IMR-90 (cell line): ENCODE measurements at places on chromosomes 5 and 9.

DNA sequence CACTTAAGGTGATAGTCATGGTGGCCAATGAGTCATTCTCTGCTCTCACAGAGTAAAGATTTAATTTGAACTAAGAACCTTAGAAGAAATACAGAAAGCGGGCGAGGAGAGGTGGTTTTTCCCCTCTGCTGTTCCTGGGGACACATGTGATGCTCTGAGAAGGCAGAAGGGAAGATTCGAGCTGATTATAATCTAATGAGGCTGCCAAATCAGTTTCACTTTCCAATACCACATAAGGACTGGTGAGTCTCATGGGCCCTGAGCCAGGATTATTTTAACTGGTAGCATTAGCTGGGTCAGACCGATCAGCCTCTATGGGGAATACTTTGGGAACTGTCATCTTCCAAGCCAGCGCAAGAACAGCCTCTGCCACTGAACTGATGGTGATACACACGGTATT is 116.5 kb downstream of the SLC1A3 start:
- DNase-seq: peak; percentile 10

- no peak for DNase-seq
These were observed 3.6 kb upstream of the TSPAN17 start for GRCh38 chr5:176643491-176644219.

DNA sequence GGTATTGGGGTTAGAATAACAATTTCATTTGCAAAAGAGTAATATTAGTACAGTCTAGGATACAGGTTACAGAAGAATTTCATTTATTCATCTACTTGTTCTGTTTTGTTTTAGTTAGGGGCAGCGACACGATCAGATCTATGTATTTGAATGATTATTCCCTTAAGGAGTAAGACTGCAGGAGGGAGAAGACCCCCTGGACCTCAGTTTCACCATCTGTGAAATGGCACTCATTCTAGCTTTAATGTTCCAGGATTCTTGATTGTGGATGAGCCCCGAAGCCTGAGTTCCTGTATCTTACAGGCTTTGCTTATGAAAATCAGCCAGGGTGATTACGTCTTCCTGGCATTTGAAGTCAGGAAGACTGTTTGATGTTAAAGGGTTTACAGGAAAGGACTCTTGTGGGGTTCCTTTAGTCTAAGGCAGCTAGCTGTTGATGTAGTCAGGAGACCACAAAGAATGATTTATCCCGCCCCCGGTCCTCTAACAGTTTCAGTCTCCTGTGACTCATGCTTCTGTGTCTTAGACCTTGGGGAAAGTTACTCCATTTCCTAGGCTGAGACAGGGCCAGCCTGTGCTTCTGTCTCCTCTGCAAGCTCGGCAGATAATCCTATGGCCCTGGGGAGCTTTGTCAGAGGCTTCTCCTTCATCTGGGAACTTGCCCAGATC is 11.5 kb downstream of the SMIM3 start:
- peak; percentile 99 for DNase-seq

DNA sequence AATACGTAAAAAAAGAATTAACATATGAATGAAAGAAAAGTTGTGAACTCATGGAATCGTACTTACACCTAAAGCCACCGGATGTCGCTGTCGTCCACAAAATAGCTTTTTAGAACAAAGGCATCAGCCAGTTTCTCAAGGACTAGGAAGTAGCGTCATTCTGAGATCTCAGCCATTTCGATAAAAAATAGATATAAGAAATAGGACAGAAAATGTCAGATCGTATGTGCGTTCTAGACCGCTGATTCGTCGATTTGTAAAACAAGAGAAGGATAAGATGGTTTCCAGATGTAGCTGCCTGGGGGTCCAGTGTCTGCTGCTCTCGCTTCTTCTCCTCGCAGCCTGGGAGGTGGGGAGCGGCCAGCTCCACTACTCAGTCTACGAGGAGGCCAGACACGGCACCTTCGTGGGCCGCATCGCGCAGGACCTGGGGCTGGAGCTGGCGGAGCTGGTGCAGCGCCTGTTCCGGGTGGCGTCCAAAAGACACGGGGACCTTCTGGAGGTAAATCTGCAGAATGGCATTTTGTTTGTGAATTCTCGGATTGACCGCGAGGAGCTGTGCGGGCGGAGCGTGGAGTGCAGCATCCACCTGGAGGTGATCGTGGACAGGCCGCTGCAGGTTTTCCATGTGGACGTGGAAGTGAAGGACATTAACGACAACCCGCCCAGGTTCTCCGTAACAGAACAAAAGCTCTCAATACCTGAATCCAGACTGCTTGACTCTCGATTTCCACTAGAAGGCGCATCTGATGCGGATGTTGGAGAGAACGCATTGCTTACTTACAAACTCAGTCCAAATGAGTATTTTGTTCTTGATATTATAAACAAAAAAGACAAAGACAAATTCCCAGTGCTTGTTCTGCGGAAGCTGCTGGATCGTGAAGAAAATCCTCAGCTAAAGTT is at the start of gene PCDHA10:
TSS of gene PCDHA10 (plus strand) at position 126 of the 903 bp plus-strand sequence. CDS start at position 278, 152 bp downstream.
- no peak for DNase-seq

DNA sequence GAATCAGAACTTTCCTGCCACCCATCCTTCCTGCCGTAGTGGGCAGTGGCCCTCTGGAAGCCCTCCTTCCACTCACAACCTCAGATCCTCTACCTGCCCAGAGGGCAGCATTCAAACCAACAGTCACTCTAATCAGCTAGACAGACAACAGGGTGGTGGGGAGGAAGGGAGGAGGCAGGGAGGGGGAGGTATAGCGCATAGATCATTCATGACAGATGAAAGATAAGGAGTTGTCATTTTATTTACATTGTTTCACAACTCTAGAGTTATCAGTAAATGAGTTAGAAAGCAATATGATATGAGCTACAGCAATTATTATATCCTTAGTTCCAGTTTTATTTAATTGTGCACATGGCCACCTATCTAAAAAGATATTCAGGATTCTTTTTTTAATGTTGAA is 852 bp downstream of the IL9 start:
- DNase-seq: no peak

GRCh38 chr5:84715686-84716085 is 331.0 kb upstream of the EDIL3 start:
- DNase-seq: no peak

DNA sequence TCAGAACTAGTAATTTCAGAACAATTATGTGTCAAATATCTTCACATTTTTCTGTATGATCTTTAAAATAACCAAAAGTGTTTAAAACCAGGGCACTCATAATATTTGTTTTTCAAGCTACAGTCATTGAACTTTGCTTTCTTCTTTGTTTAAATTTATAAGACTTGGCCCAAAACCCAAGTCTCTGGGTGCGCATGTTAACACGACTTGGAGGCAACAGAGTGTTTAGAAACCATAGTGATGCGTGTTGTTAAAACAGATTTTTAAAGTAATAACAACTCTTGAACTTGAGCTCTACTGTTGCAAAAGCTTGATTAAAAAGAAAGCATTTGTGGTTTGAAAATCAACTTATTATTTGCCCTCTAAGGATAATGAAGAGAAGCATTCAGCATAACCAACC is 26.0 kb upstream of the GRIN3A start:
- DNase-seq: no peak
